ENCODE measurements at places on chromosomes 11 and 22.

GRCh38 chr11:74669211-74670160 is 61.7 kb downstream of the CHRDL2 start:
- no peak for DNase-seq

DNA sequence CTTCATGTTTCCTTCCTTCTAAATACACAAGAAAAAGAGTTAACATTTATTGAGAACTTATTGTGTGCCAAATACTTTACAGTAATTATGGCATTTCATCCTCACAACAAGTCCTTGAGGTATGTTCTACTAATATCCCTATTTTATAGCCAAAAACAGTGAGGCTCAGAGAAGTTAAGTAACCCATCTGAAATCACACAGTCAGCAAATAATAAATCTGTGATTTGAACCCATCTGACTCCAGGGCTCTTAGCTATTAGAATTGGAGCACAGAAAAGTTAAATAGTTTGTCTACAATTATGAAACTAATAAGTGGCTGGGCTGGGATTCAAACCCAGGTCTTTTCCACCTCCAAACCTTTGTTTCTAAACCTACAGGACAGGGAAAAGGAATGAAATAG is 36.5 kb upstream of the MYOD1 start:
- no peak for DNase-seq

DNA sequence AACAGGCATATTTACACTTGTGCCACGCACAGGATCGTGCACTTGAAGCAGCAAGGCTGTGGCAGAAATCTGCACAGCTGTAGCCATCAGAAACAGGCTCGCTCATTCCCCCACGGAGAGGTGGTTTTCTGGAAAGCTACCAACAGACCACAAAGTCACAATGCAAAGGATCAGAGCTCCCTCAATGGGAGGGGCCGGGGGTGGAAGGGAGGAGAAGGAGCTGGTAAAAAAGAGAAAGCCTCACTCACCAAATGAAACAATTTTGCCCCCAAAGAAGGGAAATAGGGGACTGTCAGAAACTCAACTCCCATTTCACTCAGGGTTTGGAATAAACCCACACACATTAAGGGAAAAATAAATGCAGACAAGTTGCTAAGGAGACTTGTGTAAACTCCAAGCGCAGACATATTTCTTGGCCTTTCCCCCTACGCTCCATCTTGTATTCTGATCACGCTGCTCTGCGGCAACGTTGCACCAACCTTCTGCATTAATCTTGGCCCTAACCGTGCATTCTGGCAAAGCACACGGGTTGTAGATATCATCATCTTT is 43.2 kb upstream of the BLID start:
- DNase-seq, result peak; percentile 10

DNA sequence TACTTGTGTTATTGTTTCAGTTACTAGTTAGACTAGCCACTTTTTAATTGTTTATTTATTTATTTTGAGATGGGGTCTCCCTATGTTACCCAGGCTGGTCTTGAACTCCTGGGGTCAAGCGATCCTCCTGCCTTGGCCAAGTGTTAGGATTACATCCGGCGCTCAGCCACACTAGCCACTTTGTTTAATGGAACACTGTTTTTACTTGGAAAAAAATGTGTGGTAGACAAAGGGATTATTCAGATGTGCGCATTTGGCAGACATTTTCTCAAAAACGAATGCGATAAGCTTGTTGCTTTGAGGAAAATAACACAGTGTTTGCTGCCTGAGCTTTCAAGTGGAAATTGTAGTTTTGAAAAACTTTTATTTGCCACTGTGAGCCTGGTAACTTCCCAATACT is 51.0 kb downstream of the CTNND1 start:
- no peak for DNase-seq

DNA sequence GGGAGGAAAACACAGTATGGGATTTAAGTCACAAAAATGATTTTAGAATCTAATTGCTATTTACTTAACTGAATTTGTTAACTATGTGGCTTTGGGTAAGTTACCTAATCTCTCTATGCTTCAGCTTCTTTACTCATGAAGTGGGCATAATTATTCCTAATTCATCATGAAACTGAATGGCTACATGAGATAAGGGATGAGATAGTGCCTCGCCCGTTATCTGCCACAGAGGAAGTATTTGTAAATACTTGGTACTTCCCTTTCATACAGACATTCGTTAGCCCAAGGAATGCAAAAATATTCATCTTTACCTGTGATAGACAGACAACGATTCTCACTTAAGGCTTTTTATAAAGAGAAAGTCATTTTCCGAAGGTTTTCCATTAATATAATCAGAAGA is 221.2 kb upstream of the BLID start:
- peak; percentile 42 for DNase-seq

DNA sequence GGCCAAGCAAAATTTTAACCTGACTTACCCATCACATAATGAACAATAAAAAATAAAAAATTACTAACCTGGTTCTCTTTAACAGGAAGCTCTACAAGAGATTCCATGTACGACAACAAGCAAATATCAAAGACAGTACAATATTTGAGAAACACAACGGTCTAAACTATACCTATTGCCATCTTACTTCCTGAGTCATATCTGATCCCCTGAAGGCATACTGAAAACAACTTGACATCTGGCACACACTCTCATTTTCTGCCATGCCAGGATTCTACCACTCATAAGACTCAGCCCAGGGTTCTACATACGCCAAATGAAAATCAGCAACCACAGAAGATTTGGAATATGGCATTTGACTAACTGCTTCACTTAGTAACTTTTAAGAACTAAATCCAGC is 13.8 kb downstream of the DENND5A start:
- DNase-seq, result no peak

DNA sequence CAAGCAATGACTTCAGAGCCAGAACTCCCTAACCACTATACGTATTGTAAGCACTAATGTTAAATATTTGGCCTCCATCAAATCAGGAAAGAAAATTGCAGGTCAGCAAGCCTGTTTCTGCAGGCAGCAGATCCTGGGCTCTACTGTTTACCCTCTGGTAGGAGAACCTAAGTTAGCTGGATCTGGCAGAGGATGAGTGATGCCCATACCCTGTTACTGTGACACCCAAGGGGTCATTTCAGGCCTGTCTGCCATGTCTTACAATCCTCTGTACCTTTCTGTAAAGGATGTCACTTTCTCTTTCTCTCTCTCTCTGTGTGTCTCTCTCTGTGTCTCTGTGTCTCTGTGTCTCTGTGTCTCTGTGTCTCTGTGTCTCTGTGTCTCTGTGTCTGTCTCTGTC is 106.9 kb downstream of the CSNK2A3 start:
- DNase-seq, result no peak

DNA sequence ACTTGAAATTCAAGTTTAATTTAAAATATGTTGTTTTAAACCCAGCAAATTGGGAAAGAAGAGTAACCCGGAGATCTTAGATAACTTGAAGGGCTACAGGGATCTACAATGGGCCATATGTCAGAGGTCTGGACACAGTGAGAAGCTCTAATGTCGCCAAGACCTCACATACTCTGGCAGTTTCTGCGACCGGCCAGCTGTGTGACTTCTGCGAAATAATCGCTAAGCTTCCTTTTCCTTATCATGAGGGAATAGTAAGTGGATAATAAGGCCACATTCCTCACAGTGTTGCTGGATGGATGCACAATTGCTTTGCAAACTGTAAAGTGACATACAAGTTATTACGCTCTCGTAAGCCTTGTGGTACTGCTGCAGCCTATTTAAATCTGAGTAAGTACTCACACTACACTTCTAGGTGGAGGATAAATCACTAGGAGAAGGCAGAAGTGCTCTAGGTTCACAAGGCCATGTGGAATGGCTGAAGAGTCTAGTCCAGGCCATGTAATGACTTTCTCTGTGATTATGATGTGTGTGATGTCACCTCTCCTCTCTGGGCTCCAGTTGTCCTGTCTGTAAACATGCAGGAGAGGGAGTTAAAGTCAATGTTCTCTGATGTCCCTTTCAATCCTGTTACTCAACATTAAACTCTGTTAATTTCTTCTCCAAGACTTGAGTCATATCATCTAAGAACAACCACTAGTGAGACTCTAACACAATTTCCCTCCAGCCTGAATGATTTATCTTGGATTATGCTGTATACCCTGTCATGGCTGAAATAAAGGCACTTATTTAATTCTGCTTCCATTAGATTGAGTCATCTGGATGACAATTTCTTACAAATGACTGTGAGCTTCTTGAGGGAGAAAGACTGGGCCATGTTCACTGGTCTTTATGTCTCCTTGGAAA is 192.6 kb upstream of the NARS2 start:
- no peak for DNase-seq

DNA sequence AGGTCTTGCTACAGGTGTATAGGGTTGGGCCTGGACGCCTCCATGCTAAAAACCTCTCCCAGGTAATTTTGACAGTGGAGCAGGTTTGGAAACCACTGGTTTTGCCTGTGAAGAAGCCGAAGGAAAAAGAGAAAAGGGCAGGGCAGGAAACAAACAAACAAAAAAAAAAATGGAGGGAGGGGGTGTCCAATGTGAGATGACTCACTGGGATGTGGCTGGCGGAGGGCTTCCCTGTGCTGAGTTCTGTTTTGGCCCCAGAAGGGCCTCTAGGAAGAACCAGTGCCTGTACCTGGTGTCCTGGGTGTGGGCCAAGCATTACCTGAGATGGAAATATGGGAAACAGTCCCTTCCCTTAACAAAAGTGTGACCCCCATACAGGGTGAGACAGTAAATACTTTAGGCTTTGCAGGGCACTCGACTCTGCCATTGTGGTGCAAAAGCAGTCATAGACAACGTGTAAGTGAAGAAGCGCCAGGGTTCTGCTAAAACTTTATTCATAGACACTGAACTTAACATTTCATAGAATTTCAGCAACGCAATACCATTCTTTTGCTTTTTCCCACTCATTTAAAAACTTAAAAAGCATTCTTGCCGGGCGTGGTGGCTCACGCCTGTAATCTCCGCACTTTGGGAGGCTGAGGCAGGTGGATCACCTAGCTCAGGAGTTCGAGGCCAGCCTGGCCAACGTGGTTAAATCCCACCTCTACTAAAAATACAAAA is 9.5 kb upstream of the DGKZ start:
- DNase-seq, result peak; percentile 46

DNA sequence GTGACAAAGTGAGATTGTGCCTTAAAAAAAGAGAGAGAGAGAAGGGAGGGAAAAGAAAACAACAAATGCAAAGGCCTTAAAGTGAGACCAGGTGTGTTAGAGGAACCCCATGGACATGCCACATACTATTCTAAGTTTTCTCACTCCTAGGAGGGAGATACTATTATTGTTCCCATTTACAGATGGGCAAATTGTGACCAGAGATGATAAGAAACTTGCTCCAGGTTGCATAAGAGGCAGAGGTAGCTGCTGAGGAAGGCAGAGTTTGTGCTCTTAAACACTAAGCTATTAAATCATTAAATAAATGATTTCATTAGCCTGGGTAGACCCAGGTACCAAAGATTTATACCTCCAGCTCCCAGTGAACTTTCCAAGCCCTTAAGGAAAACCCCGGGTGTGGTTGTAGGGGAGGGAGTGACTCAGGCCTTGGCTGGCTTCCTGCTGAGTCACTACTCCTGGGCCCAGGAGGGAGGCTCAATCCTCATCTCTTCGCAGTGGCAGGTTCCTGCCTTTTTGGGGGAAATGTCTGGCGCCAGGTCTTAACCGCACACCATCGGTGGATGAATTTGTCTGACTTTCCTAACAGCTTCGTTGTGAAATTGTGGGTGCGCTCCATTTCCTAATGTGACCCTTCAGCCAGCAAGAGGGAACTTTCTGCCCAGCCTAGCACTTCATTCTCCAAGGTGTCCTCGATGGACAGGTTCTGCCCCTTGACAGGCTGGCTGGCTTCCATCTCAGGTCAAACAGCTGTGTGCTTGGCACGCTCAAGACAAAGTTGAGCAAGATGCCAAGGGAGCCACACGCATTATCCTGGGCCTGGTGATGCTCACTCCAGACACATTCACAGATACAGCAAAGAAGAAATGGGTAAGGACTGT is 33.4 kb upstream of the PTPRJ start:
- DNase-seq, result peak; percentile 85

- DNase-seq, result no peak
Measured at GRCh38 chr11:101555366-101555765, 28.4 kb downstream of the TRPC6 start.

Data from common myeloid progenitor, CD34-positive (primary cell).